ENCODE measurements at places on chromosomes 1 and 21.
A peak's percentile ranks its signal among the peaks of the same experiment; 100 is the strongest.

GRCh38 chr1:209335178-209335577, 248.3 kb upstream of the CAMK1G start:
- peak; percentile 35 for DNase-seq

DNA sequence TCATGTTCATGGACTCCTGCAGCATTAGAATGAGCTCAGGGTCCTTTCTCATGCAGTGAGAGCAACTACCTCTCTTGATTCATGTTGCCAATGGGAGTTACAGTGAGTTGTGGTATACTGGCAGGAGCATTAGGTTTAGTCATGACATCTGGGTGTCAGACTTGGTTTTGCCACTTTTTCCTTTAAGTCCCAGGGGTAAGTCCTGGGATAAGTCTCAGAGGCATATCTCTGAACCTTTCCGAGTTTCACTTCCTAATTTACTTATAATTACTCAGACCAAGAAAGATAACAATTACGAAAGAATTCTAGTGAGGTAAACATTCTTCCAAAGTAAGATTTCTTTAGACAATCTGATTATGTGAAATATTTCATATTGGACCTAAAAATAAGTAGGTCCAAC, 606.0 kb downstream of the SMYD3 start:
- DNase-seq: no peak

DNA sequence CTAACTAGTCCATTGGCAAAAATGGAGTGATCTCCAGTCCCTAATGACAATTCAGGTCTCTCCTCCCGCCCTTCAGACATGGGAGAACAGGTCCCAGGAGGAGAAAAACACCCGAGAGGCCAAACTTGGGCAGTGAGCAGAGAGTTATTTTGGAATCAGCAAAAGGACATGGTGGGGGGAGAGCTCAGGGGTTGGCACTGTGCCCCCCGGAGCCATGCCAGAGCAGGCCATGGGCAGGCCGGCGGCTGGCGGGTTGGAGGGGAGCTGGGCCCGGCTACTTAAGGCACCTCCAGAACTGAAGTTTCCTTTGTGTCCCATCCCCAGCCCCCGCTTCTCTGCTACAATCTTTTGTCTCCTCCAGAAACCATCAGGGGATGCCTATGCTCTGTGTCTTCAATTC, 7.1 kb downstream of the LGR6 start:
- no peak for DNase-seq

DNA sequence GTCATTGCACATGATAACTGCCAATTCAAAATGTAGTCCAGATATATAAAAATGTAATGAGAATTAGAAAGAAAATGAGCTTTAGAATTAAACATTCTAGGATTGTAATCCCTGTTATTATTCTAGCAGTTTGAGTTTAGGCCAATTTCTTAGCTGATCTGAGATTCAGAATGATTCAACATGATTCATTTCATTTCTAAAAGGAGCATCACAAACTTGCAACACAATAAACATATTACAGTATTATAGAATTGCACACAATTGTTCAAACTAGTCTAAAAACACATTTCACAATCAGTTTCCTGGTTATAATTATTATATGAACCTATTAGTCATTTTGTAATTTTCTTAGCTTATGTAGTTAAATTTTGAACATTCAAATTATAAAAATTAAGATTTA, 43.3 kb upstream of the TSHB start:
- no peak for DNase-seq

DNA sequence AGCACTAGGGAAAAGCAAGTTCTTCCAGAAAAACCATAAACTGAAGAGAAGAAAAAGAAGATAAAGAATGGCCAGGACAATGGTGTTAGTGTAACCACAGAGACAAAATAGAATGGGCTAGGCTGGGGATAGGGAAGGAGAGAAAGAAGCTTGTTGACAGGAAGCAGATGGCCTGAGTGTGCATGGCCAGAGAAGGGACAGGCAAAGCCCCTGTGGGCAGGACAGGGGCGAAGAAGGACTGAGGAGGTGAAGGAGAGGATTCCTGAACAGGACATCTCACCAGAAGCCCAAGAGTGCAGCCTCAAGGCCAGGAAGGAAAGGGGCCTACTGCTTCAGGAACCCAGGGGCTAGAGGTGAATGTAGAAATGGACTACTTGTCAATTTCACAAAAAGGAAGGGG, 29.3 kb downstream of the IQGAP3 start:
- DNase-seq: no peak

GRCh38 chr1:245457562-245457961, 302.8 kb downstream of the KIF26B start:
- no peak for DNase-seq

DNA sequence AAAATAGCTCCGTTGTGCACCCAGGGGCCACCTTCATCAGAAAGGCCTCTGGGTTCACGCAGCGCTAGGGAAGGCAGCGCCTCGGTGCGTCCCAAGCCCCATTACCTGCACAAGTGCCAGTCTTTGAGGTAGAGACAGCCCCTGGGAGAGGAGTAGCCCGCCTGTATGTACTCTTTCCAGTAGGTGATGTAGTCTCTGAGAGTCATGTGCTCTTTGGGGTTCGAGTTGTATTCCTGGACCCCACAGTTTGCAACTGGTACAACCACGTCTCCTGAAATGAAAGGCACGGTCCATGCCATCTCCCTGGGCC, 601 bp downstream of the JMJD4 start:
- no peak for DNase-seq

GRCh38 chr1:236524895-236525184, 1.1 kb downstream of the LGALS8 start:
- no peak for DNase-seq

DNA sequence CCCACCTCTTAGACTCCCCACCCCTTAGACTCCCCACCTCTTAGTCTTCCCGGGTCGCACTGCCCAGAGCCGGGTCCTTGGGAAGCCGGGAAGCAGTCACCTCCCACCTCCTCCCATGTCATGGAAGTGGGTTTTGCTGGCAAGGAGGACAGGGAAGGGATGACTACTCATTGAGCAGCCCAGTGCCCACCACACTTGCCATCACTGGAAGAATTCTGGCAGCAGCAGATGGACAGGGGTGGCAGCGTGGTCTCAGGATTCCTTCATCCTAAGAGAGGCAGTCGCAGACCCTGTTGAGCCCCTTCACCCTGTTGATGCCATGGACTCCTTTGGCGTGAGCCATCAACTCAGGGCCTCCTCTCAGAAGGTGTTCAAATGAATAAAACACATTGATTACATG, 140.8 kb downstream of the PGBD5 start:
- DNase-seq: no peak

GRCh38 chr1:173506437-173506836, 29.3 kb downstream of the PRDX6 start:
- no peak for DNase-seq

- no peak for DNase-seq
Observed at GRCh38 chr21:15809818-15810217, 80.0 kb downstream of the USP25 start.

GRCh38 chr1:183180218-183180617, 5.8 kb upstream of the LAMC2 start:
- no peak for DNase-seq

DNA sequence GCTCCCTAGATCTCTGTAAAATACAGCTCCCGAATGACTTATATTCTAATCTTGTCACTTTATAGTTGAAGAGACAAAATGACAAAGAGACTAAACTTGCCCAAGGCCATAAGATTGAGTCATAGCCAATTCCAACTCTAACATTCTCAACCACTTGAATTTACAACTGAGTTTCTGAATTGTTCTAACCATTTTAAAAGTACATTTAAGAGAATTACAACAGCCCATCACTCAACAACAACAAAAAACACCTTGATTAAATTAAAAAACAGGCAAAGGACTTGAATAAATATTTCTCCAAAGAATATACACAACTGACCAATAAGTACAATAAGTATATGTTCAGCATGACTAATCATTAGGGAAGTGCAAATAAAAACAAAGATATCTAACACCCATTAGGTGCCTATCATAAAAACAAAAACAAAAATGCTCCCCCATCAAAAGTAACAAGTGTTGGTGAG, 8.7 kb upstream of the ADCY10 start:
- DNase-seq: no peak

- peak; percentile 31 for DNase-seq
Observed at GRCh38 chr1:39378377-39378776, 113.1 kb upstream of the BMP8A start.

GRCh38 chr1:238177960-238178645, 287.4 kb upstream of the ZP4 start:
- DNase-seq: no peak

- no peak for DNase-seq
Observed at GRCh38 chr1:94095744-94096469, 25.0 kb downstream of the ABCA4 start.

- DNase-seq: no peak
Observed at GRCh38 chr1:41924911-41925310, 6.2 kb upstream of the HIVEP3 start.

- no peak for DNase-seq
Observed at GRCh38 chr1:90911353-90911752, 110.5 kb downstream of the ZNF644 start.

DNA sequence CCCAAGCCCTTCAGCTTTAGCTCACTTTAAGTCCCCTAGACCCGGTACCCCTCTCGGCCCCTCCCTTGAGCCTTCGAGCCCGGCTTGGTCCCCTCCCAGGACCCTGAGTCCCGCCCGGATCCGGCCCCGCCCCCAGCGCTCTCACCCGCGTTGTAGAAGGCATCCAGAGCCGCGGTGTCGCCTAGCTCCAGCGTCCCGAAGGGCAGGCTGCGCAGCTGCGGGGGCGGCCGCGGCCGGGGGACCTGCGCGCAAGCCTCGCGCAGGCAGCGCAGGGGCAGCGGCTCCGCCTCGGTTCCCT, 699 bp downstream of the MAP3K6 start:
- DNase-seq: no peak

- no peak for DNase-seq
Observed at GRCh38 chr1:5267603-5268235, 613.3 kb downstream of the AJAP1 start.

DNA sequence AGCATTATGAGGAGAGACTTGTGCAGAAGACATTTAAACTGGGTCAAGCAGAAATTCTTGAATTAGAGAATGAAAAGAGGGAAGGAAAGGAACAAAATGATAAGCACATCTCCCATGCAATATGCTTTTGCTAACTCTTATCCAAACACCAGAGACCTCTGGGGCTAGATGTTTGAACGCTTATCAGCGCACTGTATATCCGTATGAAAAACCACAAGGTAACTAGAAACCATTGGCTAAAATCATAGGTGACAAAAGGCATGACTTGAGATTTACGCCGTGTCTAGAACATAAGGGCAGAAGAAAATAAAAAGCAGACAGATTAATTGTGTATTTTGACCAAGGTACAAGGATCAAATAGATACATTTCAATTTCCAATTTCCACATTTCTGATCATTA, 38.0 kb upstream of the TIAM1 start:
- DNase-seq: no peak

- DNase-seq: no peak
Observed at GRCh38 chr1:155933591-155934096, 569 bp downstream of the KHDC4 start.

DNA sequence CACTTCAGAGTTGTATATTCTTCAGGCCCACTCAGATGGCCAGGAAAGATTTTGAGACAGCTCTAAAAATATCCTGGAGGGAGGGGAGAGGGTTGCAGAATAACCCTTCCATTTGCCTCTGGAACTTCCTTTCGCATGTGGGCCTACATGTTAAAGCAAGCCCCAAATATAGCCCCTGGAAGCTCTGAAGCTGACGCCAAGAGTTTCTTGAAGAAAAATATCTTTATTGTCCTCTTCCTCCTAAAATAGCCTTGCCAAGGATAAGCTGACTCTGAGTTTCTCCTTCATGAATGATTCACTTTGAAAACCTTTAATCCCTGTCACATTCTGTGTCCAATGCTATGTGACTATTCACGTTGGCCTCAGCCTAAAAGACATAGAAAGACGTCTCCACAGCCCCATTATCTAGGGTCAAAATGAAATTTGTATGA, 6.4 kb downstream of the C1orf116 start:
- DNase-seq: no peak

Data from iPS DF 6.9 (cell line).